Activated naive CD8-positive, alpha-beta T cell treated with anti-CD3 and anti-CD28 coated beads, Interleukin-2, amount 10 ng/mL, durations not matched to agents 7 days and 5 days (primary cell): ENCODE measurements at places on chromosomes 6 and 20. TPM values are rescaled to one million over a fixed set of nuclear protein-coding genes. Genes with fewer than 3 reads are reported as not detected.

The INSM1 gene
- not detected for total RNA-seq

The MCCD1 gene
- total RNA-seq = not detected

The CLVS2 gene
- total RNA-seq = not detected

The KCNS1 gene
- 0.08 TPM for total RNA-seq
